Neural progenitor cell (in vitro differentiated cells): ENCODE measurements at places on chromosomes 3 and 15. TPM values are rescaled to one million over a fixed set of nuclear protein-coding genes. Genes with fewer than 3 reads are reported as not detected.
A peak's percentile ranks its signal among the peaks of the same experiment; 100 is the strongest.

- DNase-seq: no peak
Measured at GRCh38 chr3:51999846-52000245, 4.2 kb upstream of the RPL29 start.

GRCh38 chr15:60076582-60077276 is 72.6 kb downstream of the FOXB1 start:
- peak; percentile 38 for DNase-seq

DNA sequence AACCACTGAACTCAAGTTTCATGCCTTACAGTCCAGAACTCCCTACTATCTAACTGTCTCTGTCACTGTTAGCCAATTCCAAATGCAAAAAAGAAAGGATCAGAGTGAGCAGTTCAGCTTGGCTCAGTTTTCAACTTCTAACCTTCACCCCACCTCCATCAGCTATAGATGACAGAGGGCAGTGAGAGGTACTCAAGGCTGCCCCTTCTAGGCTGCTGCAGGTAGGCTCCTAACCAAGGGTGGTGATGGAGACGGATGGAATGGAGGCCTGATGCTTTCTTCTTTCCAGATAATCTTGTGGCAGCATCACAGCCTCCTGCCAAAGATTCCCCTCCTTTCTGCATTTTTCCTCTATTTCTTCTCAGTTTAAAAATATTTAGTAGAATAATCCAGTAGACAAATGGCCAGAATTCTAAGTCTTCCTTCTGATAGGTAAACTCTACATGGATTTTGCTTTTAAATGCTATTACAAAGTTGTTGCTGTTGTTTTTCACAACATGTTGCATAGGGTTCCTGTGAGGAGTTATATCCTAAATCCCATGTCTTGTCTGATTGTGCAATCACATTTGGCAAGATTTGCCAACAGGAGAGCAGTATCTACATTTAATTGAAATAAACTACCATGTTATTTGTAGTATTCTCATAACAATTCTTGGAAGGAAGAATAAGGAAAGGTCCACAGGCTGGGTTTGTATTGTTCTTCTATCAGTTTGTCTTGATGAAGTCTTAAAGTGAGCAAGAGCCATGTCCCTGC is 301.6 kb upstream of the TRIM42 start:
- no peak for DNase-seq

GRCh38 chr3:63689285-63689684 is 36.8 kb downstream of the SNTN start:
- DNase-seq: no peak

DNA sequence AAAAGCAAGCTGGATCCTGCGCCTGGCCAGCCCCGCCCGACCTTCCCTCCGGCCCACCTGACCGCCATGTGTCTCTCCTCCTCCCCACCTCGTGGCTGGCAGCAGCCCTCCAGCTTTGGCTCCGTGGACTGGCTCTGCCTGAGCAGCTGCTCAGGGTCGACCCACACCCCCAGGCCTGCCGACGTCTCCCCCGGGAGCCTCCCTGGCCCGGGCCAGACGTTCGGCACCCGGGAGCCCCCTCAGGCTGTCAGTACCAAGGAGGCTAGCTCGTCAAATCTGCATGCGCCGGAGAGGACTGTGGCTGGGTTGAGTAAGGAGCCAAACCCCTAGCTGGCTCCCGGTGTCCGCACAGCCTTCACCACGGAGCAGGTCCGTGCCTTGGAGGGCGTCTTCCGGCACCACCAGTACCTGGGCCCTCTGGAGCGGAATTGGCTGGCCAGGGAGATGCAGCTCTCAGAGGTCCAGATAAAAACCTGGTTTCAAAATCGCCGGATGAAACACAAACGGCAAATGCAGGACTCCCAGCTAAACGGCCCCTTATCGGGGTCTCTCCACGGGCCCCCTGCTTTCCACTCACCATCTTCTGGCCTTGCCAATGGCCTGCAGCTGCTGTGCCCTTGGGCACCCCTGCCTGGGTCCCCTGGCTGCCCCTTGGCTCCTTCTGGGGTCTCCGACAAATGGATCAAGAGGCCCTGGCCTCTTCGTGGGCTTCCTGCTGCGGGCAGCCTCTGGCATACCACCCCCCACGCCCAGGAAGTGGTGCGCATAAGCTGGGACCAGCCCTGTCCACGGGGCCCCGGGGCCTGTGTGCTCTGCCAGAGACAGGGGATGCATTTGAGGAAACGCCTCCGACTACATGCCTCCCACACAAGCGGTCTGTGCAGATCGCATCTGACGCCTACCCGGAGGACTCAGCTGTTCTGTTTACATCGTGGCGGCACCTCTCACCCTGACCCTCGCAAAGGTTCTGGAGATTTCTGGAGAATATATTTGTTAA is 345.0 kb downstream of the ZNF385D start:
- no peak for DNase-seq

GRCh38 chr15:23564821-23565394 is 566 bp upstream of the MKRN3 start:
- DNase-seq: peak; percentile 56

DNA sequence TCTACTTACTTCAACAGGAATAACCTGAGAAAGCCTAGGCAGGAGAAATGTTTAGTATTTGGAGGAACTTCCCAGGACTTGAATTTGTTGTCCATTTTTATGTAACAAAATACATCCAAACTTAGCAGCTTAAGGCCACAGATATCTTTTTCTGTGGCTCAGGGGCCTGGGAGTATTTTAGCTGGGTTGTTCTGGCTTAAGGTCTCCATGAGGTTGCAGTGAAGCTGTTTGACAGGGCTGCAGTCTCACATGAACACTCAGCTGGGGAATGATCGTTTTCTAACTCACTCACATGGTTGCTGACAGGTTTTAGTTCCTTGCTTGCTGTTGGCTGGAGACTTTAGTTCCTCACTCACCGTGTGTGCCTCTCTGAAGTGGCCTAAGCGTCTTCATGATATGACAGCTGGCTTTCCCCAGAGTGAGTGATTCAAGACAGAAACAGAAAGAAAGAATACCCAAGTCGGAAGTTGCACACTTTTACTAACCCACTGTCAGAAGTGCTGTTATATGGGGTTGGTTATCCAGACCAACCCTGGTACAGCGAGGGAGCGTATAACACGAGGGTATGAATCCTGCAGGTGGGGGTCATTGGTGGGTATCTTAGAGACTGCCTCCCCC is 229.7 kb upstream of the TBL1XR1 start:
- no peak for DNase-seq

- no peak for DNase-seq
Measured at GRCh38 chr3:59774634-59775033, 724.8 kb upstream of the CFAP20DC start.

DNA sequence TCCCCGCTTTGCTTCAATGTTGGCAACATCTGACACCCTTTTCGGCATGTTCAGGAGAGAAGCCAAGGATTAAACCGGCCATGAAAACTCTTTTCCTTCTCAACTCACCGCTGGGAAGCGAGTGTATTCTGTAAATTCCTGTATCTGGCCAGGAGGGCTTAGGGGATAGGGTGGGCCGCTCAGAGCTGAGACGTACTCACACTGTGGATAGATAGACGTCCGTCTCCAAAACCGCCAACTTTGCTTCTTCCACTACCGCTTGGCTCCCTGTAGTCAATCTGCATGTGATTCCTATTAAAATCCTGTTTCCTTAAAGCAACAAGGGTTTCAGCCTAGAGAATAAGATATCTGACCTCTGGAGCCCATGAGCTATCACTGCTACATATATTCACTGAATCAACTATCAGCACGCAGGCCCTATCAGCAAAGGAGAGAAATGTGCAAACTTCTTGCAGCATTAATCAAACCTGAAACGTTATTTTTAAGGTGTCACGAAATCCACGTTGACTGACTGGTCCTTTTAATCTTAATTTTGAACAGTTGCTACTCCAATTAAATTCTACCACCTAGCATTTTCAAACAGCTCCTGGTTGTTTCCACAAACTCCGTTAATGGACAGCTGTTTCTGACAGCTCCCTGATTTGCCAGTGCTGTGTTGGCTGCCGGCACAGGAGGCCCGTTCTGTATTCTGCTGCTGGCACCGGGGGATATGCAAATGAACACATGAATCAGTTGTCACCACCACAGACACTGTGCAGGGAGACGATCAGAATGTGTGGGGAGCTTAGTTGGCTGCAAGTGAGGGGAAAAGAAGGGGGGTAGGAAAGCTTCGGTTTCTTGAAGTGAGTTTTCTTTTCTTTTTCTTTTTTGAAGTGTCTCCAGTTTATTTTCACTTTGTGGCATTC is 438.9 kb upstream of the ARRDC4 start:
- peak; percentile 54 for DNase-seq

DNA sequence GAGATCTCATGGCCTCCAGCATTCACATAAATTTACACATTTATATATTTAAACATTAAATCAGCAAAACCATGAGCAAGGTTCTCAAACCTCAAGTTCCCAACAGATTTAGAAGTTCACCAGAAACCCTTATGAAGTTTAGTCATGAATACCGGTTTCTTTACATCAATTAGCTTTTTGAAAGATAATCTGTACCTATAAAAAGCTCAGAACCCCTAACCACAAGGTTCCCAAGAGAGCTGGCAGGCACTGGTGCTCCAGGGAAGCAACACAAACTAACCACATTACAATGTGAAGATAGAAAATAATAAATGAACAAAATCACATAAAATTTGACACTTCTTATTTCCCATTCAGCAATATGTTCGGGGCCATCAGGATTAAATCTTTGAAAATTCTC is 150.9 kb downstream of the FBN1 start:
- DNase-seq: no peak

DNA sequence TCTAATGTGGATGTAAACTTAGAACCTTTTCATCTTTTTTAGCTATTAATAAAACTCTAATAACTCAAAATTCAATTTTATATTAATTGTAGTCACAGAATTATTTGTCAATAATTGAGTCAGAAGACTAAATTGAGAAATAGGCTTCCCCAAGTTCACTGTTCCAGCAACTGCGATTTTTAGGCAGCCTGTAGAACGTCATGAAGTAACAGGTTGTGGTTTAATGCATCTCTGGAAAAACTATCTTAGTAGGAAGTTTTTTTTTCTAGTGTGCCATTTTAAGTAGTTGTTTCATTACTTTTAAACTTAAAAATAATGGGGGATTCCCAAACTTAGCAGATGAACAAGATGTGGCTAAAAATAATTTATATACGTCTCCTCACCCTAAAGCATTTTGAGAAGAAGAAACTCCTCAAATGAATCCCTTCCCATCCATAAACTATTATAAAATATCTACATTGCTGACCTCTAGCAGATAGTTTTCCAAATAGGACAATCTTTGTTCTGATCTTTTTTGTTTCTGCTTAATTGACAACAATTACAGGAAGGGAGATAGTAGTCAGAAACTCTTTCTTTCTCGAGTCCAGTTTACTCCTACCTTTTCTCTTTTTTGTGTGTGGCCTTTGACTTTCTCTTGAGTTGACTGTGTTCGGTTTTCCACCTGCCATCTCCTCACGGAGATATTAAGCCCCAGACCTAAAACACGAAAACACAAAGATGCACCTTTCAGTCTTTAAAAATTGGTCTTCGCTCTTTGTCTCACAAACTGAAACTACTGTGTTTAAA is 43.1 kb downstream of the LRCH3 start:
- DNase-seq: no peak

DNA sequence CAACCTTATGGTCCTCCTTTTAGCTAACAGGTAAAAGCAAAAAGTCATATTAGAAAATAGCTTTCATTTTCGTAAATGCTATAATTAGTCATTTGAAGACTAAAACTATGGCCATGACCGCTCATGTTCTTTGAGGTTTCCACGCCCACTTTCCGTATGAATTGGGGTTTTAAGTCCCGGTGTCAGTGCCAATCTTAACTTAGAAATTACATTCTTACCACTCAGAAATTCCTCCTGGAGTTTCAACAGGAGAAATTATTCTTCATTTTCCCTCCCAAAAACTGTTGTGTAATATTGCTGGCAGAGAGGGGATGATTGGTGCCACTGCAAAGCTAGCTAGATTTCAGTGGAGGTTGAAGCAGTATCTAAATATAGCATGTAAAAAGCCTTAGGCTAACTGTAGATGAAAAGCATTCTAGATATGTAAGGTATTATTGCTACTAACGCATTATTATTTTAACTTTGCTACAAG is 71.0 kb upstream of the MDFIC2 start:
- DNase-seq: no peak

GRCh38 chr3:51802106-51802703 is 23.2 kb upstream of the IQCF6 start:
- DNase-seq: peak; percentile 75

- peak; percentile 59 for DNase-seq
Measured at GRCh38 chr3:53109891-53110771, 20.1 kb downstream of the RFT1 start.

GRCh38 chr15:92226020-92226612 is 167.6 kb upstream of the ST8SIA2 start:
- peak; percentile 51 for DNase-seq

- DNase-seq: no peak
Measured at GRCh38 chr3:66486646-66487045, 14.2 kb downstream of the LRIG1 start.

- DNase-seq: peak; percentile 13
Measured at GRCh38 chr3:34011171-34012101, 213.0 kb downstream of the PDCD6IP start.

GRCh38 chr3:133881939-133882825 is 13.5 kb downstream of the RAB6B start:
- DNase-seq: no peak

DNA sequence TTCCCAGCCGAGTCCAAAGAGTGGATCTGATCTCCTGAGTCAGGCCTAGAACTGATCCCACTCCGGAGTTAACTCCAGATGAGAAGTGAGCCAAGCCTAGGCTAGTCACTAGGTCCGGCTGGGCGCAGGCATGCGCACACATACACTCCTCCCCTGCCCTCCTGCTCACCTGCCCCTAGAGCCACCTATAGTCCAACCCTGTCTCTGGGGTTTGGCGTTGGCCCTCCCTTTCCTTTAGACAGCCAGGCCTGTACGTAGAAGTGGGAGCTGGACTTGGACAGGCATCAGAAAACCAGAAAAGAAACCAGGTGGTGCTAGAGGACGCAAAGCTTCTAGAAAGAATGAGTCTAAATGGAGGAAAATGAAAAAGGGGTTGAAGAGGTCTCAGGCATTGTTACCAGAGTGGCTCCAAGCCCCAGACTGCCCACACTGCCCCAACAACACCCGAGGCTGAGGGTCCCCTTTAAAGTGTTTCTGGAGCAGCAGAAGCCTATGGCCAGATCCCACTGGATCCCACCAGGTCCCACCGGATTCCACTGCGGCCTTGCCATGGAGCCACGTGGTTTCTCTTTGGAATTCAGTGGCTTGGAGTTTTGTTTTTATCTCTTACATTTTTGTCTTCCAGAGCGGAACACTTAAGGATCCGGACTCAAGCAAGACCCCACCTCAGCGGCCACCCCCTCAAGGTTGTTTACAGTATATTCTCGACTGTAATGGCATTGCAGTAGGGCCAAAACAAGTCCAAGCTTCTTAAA is 24.2 kb upstream of the TIMP4 start:
- no peak for DNase-seq

GRCh38 chr3:118761291-118761606 is 273.4 kb downstream of the IGSF11 start:
- no peak for DNase-seq

GRCh38 chr15:29433507-29434248 is 164.1 kb upstream of the NSMCE3 start:
- DNase-seq: no peak

GRCh38 chr3:134938029-134938525 is 143.0 kb downstream of the EPHB1 start:
- DNase-seq: no peak

- no peak for DNase-seq
Measured at GRCh38 chr3:166462891-166463470, 625.8 kb upstream of the BCHE start.

The EFCC1 gene
- total RNA-seq: 1.1 and 1.5 TPM in 2 replicates

The NR1D2 gene
- total RNA-seq: 28.9 and 43.7 TPM in 2 replicates

The HES1 gene
- total RNA-seq: 66.5 and 71.3 TPM in 2 replicates

The IQCF5 gene
- total RNA-seq: not detected in 2 replicates

The GOLIM4 gene
- total RNA-seq: 22.9 and 23.0 TPM in 2 replicates

The AGBL1 gene
- 5.5 and 6.2 TPM in 2 replicates for total RNA-seq
